H1 (cell line): ENCODE measurements at places on chromosomes 3 and 15. TPM values are rescaled to one million over a fixed set of nuclear protein-coding genes. Genes with fewer than 3 reads are reported as not detected.

Gene SLC2A2
- not detected in 2 replicates for total RNA-seq

Gene FBN1
- 3.3 and 4.0 TPM in 2 replicates for total RNA-seq

Gene ROBO2
- 2.0 and 2.9 TPM in 2 replicates for total RNA-seq

Gene SLC9C1
- 0.24 and 1.1 TPM in 2 replicates for total RNA-seq

Gene MCF2L2
- 12.2 and 13.7 TPM in 2 replicates for total RNA-seq

Gene CFAP92
- 2.0 and 2.4 TPM in 2 replicates for total RNA-seq

Gene GRM7
- total RNA-seq = 0.24 TPM in 1 of 2 replicates, not detected in the other

Gene ABHD17C
- 29.8 and 31.8 TPM in 2 replicates for total RNA-seq

Gene ENTPD3
- total RNA-seq = 0.44 and 0.60 TPM in 2 replicates

GRCh38 chr3:190117981-190118380, 2.7 kb downstream of the P3H2 start:
- H3K4me3 ChIP-seq = peak overlapping the region; percentile 4; the same call in 1 of the 2 replicates
- H3K27ac ChIP-seq = no peak overlapping the region
- H3K4me1 ChIP-seq = peaks cover 11% of the 10 kb centered on the region
- no peak for DNase-seq

GRCh38 chr3:120172070-120172469, 77.8 kb upstream of the GSK3B start:
- no peak overlapping the region for H3K4me3 ChIP-seq
- no peaks in the 10 kb centered on the region for H3K4me1 ChIP-seq
- no peak overlapping the region for H3K27ac ChIP-seq
- H3K36me3 ChIP-seq = no peaks in the 10 kb centered on the region

DNA sequence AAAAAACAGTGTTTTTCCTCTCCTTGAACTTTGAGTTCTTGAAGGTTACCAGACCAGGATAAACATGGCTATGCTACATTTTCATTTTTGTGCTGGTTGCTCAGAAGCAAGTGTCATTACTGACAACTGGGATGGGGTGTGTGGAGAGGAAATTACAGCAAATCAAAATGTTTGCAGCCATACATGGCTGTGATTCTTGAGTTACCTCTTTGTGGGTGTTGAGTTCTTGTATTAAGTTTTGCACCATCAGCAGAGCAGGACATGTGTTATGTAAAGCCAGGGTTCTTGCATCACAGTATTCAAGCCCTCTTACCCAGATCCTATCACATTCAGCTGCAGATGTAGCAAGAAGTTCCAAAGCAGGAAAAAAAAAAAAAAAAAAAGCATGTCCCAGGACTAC, 53.9 kb upstream of the ATOSA start:
- no peak overlapping the region for H3K27ac ChIP-seq
- H3K27me3 ChIP-seq = no peaks in the 10 kb centered on the region
- no peaks in the 10 kb centered on the region; the same call in 1 of the 2 replicates for H3K4me1 ChIP-seq
- no peak overlapping the region for H3K4me3 ChIP-seq
- no peak for DNase-seq
- no peaks in the 10 kb centered on the region for H3K36me3 ChIP-seq

GRCh38 chr3:55885721-55886120, 398.6 kb upstream of the WNT5A start:
- H3K36me3 ChIP-seq = no peaks in the 10 kb centered on the region
- no peaks in the 10 kb centered on the region for H3K27me3 ChIP-seq
- peaks cover 18% of the 10 kb centered on the region; the same call in 1 of the 2 replicates for H3K4me1 ChIP-seq

GRCh38 chr15:64695561-64695992, 79.8 kb downstream of the RBPMS2 start:
- H3K4me3 ChIP-seq = no peak overlapping the region
- H3K36me3 ChIP-seq = peaks cover 50% of the 10 kb centered on the region
- H3K27me3 ChIP-seq = no peaks in the 10 kb centered on the region
- H3K4me1 ChIP-seq = peaks cover 22% of the 10 kb centered on the region
- H3K27ac ChIP-seq = no peak overlapping the region

- no peaks in the 10 kb centered on the region for H3K27me3 ChIP-seq
- no peaks in the 10 kb centered on the region; the same call in 1 of the 2 replicates for H3K4me1 ChIP-seq
- H3K4me3 ChIP-seq = no peak overlapping the region
Measured at GRCh38 chr3:195065142-195065863, 205.7 kb downstream of the XXYLT1 start.

GRCh38 chr3:64748244-64748904, 60.6 kb upstream of the ADAMTS9 start:
- DNase-seq = peak; percentile 19
- peak overlapping the region; percentile 31; the same call in 1 of the 2 replicates for H3K4me3 ChIP-seq
- H3K27ac ChIP-seq = 0 out of 2 replicates have a peak overlapping the region, but pooled peaks have one; percentile 42

GRCh38 chr3:161637559-161637958, 141.0 kb downstream of the OTOL1 start:
- no peaks in the 10 kb centered on the region for H3K36me3 ChIP-seq
- no peak overlapping the region for H3K27ac ChIP-seq
- H3K27me3 ChIP-seq = no peaks in the 10 kb centered on the region
- DNase-seq = no peak
- H3K4me3 ChIP-seq = no peak overlapping the region
- peaks cover 18% of the 10 kb centered on the region for H3K4me1 ChIP-seq

DNA sequence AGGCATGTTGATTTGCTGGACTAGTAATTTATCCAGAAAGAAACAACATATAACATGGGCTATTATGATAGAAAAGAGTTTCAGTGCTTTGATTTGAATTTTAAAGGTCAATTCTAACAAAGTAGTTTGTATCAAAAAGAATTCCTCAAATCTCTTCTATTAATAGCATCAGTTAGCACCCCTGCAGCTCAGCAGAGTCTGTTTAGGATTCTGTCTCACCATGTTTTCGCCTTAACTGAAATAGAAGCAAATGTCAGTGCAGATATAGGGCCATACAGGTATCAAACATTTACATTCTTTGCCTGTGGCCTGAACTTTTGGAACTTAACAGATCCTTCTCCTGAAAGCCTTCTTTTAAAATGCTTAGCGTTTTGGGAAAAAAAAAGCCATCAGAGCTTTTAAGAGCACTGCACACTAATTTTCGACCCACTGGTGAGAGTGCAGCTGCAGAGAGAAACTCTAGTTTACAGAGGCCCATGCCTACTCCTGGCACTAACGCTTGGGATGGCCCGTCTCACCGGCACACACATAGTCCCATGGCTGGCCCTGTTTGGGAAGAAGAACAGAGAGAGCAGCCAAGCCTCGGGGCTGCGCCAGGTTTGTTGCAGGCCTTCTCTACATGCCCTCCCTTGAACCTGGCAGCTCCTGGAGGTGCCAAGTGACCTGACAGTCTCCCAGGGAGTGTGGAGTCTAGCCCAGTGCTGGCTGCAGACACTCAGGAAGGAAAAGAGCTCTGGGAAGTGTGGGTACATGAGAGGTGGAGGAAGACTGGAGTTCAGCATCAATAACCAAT, 9.9 kb upstream of the PAQR9 start:
- no peaks in the 10 kb centered on the region for H3K27me3 ChIP-seq
- H3K27ac ChIP-seq = no peak overlapping the region
- DNase-seq = no peak
- H3K4me1 ChIP-seq = no peaks in the 10 kb centered on the region

DNA sequence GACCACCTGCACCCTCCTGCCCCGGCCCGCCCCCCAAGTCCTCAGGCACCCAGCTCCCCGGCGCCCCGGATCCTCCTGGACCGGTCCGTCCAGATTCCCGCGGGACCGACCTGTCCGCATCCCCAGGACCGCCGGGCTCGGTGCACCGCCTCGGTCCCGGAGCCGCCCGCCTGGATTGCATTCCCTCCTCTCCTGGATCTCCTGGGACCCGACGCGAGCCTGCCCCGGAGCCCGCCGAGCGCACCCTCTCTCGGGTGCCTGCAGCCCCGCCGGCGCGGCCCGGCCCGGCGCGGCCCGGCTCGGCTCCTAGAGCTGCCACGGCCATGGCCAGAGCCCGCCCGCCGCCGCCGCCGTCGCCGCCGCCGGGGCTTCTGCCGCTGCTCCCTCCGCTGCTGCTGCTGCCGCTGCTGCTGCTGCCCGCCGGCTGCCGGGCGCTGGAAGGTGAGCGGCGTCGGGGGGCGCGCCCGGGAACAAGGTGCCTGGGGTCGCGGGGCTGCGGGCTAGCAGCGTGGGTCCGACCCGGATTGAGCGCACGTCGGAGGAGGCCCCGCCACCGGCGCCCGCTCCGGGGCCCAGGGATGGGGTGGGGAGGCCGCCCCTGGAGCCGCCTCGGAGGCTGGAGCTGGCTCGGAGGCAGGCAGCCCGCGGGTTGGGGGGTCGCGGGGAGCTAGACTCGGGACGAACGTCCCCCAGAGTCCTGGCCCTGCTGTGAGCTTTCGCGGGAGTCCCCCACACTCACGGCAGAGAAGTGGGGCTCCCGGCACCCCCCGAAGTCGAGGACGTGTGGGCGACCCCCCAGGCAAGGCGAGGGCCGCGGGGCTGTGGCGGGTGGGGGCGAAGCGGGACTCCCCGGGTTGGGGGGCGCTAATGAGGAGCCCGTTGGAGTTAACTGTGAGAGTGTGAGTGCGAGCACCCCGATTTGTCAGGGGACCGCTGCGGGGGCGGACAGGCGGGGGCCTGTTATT, 610 bp downstream of the EPHB3 start:
- H3K4me1 ChIP-seq = peaks cover 44% of the 10 kb centered on the region
- H3K4me3 ChIP-seq = peak overlapping the region; percentile 40
- H3K36me3 ChIP-seq = no peaks in the 10 kb centered on the region
- no peak overlapping the region for H3K27ac ChIP-seq
- H3K27me3 ChIP-seq = peaks cover 90% of the 10 kb centered on the region
- no peak for DNase-seq

- DNase-seq = no peak
- H3K27ac ChIP-seq = no peak overlapping the region
- H3K4me3 ChIP-seq = no peak overlapping the region
- H3K36me3 ChIP-seq = no peaks in the 10 kb centered on the region
- H3K4me1 ChIP-seq = no peaks in the 10 kb centered on the region
Measured at GRCh38 chr3:55816794-55817576, 329.9 kb upstream of the WNT5A start.

DNA sequence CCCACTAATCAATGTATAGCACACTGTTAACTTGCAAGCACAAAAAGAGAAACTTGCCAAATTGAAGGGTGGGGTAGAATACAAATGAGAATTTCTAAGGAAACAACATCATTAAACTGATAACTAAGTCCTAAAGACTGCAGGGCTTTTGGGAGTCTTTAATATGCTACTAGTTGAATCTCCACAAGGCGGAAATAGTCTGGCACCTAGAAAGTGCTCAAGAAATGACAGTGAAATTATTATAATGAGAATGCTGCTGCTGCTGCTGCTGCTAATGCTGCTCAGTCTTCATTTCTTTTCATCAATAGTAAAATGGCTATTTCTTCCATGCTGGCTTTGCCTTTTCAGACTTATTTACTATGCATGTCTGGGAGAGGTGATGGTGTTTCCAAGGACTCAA, 91.8 kb downstream of the BTD start:
- no peak overlapping the region for H3K4me3 ChIP-seq
- H3K27ac ChIP-seq = no peak overlapping the region
- no peak for DNase-seq
- H3K36me3 ChIP-seq = no peaks in the 10 kb centered on the region; the same call in 1 of the 2 replicates
- H3K4me1 ChIP-seq = no peaks in the 10 kb centered on the region

GRCh38 chr15:91855684-91856489, 2.4 kb downstream of the SLCO3A1 start:
- H3K27me3 ChIP-seq = peaks cover 10% of the 10 kb centered on the region
- peak; percentile 78 for DNase-seq
- H3K27ac ChIP-seq = no peak overlapping the region
- H3K4me1 ChIP-seq = peaks cover 12% of the 10 kb centered on the region
